ENCODE measurements at places on chromosomes 5 and 9.

GRCh38 chr5:14681236-14681752 lies 16.8 kb downstream of the OTULIN start:
- no peak for DNase-seq

GRCh38 chr5:89994266-89994665 lies 415.3 kb downstream of the CETN3 start:
- no peak for DNase-seq

DNA sequence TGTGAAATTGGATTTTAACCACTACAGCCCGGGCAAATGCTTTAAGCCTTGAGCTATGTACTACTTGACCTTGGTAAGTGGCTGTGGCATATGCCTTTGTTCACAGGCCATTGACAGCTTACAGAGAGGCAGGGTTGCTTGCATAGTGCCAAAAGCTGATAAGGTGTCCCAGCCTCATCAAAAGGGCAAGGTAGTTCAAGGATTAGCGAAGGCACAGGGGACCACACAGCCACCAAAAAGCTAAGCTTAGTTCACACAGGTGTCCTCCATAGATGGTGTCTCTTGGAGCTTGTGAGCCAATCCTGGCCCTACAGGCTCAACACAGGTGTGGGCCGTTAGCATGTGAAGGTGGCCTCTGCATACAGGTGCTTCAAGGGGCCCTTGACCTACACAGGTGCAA lies 86.8 kb downstream of the ZNF622 start:
- DNase-seq, result no peak

- DNase-seq, result no peak
Measured at GRCh38 chr9:109597496-109597895, 99.4 kb upstream of the PTPN3 start.

- no peak for DNase-seq
Measured at GRCh38 chr5:78903861-78904260, 81.2 kb downstream of the ARSB start.

DNA sequence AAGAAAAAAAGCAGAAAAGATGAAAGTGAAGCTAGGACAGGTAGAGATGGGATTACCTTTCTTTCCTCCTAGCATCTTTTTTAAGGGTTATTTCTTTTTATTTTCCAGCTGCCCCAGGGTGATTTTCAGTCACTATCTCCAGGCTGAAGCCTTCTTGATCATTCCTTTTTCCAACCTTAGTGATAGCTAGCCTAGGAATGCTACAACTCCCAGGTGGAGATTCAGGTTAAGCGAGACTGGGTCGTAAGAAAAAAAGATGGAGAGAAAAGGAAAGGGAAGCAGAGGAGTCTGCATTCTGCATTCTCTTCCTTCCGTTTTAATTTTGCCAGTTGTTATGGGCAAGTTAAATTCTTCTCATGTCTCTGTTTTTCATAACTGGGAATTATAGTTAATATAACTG lies 36.7 kb upstream of the RIC1 start:
- no peak for DNase-seq

GRCh38 chr9:78970375-78970774 lies 601.4 kb upstream of the TLE4 start:
- DNase-seq, result no peak

GRCh38 chr5:133969654-133970324 lies 1.4 kb upstream of the C5orf15 start:
- peak; percentile 21 for DNase-seq

GRCh38 chr9:93673021-93673838 lies 96.8 kb downstream of the PHF2 start:
- DNase-seq, result no peak

GRCh38 chr9:95509851-95510708 lies 6.7 kb downstream of the PTCH1 start:
- no peak for DNase-seq

DNA sequence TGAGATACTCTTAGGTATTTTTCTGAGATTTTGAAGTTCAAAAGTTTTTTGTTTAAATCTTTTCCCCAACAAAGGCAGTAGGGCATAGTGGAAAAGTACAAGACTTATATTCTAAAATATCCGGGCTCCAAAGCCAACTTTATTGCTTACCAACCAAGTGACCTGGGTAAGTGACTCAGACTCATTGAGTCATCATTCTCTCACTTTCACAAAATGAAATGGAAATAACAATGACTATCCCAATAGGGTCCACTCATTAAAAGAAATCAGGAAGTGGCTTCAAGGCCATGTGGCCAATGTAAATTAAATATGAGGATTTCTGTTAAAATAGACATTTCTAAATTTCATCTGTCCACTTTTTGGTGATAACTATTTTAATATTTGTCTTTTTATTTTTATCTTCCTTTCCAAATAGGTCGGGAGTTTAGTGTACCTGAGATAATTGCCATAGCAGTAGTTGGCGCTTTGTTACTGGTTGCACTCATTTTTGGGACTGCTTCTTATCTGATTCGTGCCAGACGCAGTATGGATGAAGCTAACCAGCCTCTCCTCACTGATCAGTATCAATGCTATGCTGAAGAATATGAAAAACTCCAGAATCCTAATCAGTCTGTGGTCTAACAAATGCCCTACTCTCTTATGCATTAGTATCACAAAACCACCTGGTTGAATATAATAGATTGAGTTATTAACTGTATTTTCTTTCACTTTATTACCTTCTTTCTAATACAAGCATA lies 15.5 kb downstream of the TYRP1 start:
- no peak for DNase-seq

DNA sequence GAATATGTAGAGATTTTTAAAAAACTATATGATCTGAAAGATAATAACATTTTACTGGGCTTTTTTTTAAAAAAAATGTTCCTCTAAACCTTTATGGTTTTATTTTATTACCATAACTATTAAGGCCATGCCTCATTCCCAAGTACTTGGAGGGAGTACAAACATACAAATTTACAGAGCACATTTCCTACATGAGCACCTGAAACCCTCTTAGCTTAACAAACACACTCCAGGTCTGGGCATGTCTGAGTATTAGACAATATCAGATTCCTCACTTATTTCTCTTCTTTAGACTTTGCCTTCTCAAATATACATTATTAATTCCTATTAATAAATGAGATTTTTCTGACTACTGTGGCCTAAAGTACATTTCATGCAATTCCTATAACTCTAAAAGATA lies 319.2 kb downstream of the SLCO4C1 start:
- DNase-seq, result no peak

DNA sequence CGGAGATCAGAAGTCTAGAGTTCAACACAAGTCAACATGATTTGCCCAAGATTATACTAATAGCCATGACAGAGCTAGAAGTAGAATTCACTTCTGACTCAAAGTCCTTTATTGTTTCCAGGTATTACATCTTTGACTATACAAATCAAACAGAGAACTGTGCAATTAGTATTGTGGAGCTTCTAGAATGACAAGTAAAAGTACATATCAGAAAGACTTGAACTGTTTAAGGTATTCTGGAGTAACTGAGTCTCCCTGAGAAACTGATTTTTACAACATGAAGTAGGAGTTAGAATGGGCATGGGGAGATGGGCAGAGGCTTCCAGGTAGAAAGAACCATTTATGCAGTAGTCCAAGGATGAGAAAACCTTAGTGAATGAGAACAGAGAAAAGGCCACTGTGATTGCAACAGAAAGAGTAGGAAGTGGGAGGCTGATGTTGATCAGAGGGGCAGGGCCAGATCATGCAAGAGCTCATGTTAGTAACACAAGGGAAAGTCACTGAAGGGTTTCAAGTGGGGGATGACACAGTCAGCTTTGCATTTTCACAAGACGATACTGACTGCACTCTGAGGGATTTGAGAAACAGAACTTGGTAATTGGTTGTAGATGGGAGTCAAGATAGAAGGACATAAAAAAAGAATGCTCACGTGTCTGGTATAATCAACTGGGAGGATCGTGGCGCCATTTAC lies 280.7 kb downstream of the RFX3 start:
- no peak for DNase-seq

DNA sequence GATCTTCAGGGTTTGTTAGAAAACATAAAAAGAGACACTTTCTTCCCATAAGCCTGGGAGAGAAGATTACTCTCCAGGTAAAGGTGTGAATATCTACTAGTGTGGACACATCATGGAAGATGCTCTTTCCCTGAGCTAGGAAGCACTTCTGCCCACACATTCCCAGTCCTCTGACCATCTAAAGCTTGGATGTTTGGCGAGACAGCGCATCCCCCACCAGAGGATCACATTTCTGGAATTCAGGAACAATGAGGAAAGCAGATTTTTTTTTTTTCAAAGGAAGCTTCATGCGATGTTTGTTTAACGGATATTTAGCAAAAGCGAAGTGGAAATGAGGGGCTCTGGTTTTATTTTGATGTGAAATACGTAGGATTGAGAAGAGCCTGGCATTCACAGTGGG lies 6.2 kb downstream of the SVEP1 start:
- DNase-seq, result no peak

DNA sequence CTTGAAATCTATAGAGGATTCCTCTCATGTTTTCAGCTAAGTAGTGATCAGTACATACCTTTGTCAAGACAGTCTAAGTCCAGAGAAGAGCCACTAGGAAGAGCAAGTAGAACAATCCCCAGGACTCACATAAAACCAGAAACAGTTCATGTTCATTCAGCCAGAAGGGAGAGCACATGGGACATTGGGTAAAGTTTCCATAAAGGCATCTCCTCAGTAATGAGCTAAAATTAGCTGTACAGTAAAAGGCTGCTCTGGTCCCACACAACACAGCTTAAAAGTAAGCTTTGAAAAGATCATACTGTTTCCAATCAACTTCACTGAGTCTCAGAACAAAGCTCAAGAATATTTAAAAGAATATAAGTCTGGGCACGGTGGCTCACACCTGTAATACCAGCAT lies 32.4 kb downstream of the HOMER1 start:
- DNase-seq, result no peak

DNA sequence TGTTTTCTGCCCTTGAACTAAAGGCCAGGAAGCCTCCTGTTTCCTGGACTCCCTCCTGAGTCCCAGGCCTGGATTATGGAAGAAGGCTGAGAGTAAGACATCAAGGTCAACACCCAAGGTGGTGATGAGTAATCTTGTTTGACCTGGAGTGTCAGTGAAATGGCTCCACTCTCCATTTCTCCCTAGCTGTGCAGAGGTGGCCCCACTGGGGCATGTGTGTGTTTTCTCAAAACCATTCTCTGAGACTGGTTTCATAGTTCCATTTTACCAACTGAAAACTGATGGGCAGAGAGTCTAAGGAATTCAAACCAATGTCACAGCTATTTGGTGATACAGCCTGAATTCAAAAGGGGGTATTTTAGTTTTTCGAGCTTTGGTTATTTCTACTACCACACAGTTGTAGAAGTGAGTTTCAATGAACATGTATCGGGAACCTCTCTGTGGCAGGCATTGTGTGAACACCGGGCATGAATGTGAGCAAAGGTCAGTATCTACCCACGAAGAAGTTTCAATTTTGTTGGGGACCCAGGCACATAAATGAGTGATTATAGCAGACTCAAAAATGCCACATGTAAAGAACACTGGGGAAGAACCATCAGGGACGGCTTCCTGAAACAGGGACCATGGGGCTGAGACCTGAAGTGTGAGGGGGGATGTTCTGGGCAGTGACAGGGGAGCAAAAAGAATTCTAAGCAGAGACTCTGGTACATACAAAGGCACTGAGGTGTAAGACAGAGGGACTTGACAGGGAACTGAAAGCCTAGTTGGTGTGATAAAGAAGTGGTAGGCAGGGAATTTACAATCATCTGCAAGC lies 269.6 kb upstream of the KLF4 start:
- DNase-seq, result no peak

DNA sequence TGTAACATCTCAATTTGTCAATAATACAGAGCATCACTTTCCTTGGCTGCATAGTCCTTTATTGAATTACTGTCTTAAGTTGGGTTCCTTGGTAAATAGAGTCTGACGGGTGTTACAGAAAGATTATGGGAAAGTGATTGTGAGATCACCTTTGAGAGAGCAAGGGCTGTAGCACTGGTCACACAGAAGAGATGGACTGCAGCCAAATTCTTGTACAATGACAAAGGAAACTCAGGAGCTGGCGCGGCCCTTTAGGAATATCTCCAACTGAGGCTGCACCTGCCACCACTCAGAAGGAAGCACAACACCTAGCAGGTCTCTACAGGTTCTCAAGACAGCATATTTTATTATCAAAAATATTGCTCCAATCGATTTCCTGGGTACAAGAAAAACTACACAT lies 350.0 kb upstream of the ISL1 start:
- DNase-seq, result no peak

- no peak for DNase-seq
Measured at GRCh38 chr5:139341187-139341688, 416 bp upstream of the PAIP2 start.

DNA sequence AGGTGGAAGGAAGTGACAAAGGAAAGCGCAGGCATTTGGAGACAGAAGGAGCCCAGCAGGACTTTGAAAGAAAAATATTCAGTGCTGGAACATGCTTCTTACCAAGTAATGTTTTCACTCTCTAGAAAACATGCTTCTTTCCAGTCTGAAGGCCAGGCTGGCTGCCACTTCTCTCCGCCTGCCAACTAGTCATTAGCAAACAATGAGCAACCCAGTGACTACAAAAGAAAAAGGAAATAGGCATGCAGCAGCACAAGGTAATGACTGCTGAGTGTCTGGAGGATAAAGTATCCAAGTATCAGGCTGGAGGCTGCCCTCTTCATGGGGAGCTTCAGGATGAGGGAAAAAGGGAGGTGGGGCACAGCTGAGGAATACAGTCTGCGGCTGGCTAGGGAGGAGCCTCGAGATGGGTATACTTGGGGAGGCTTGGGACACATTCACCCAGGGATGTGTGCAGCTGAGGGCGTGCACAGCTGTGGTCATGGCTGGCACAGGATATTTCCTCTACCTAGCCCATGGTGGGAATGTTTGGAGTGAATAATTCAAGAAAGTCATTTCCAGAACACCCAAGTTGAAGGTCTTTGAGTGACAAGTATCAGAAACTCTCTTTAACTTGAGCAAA lies 161.5 kb upstream of the KIF2A start:
- no peak for DNase-seq

- no peak for DNase-seq
Measured at GRCh38 chr5:61182449-61182848, 20.2 kb upstream of the SMIM15 start.

- no peak for DNase-seq
Measured at GRCh38 chr9:103037508-103038477, 42.7 kb downstream of the CYLC2 start.

DNA sequence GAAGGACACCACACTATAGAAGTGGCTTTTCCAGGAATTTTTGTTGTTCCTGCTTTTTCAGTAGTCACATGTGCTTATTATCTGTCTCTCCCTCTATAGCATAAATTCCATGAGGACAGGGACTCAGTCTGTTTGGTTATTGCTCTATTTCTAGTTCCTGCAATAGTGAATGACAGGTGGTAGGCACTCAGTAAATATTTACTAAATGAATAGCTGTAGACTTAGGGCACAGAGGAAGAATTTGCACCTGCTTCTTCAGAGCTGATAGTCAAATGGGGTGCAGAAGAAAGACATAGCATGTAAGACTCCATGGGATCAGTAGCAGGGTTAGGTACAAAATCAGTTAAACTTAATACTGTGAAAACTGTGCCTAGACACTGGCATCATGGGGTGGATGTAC lies 580.2 kb downstream of the CCDC171 start:
- DNase-seq, result no peak

GRCh38 chr5:132684922-132685720 lies 11.3 kb downstream of the IL4 start:
- DNase-seq, result no peak

- no peak for DNase-seq
Measured at GRCh38 chr9:98962861-98963260, 19.2 kb downstream of the COL15A1 start.

GRCh38 chr5:79576606-79577289 lies 35.5 kb upstream of the TENT2 start:
- no peak for DNase-seq
